Lung (tissue), 17 donors: ENCODE measurements at places on chromosomes 2 and 18. TPM values are rescaled to one million over a fixed set of nuclear protein-coding genes. Genes with fewer than 3 reads are reported as not detected.

DNA sequence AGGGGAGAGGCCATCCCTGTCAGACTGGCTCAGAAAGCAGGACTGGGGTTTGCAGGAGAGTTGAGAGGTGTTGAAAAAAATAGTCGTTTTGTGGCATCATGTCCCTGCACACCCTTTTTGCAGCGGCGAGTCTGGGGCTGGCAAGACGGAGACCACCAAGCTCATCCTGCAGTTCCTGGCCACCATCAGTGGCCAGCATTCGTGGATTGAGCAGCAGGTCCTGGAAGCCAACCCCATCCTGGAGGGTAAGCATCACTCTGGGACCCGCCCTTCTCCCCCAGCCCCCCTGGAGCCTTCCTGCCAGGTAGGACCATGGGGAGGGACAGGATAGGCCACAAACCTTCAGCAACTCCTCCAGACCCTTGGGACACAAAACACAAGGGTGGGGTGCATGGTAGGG, 34.2 kb downstream of the MYO7B start:
- no peak for DNase-seq
- no peak overlapping the region for H3K4me3 ChIP-seq
- no peaks in the 10 kb centered on the region for H3K4me1 ChIP-seq
- H3K27me3 ChIP-seq = no peaks in the 10 kb centered on the region
- H3K36me3 ChIP-seq = no peaks in the 10 kb centered on the region

DNA sequence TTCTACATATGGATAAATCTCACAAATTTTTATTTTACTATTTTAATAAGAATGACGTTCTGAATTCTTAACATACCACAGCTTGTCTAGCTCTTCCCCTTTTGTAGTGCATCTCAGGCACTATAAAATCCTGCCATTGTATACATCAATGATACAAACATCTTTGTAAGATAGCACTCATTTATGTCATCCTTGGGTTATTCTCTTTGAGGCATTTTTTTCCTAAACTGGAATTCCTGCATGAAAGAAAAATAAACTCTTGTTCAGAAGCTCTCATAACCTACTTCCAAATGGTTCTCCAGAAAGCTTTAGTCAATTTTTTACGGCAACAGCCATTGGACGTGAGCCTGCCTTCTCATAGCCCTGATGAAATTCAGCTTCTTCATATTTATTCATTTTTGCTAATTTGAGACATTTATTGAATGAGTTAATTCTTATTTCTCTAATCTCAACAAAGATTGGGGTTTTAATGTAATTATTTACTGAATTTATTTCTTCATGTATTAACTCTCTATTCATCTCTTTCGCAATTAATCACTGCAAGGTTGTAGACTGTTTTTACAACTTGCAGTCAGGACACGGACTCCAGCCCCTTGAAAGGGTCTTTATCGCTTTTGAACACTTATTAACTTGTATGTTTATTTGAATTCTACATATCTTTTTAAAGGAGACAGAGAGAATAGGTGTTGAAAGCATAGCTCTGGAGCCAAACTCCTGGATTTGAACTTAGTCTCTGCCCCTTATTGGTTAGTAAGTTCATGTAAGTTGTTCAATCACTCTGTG, 57.6 kb upstream of the PARD3B start:
- H3K27me3 ChIP-seq = no peaks in the 10 kb centered on the region
- no peaks in the 10 kb centered on the region for H3K4me1 ChIP-seq
- no peak overlapping the region for H3K4me3 ChIP-seq

Gene GAL3ST2
- total RNA-seq = 0.40 TPM

DNA sequence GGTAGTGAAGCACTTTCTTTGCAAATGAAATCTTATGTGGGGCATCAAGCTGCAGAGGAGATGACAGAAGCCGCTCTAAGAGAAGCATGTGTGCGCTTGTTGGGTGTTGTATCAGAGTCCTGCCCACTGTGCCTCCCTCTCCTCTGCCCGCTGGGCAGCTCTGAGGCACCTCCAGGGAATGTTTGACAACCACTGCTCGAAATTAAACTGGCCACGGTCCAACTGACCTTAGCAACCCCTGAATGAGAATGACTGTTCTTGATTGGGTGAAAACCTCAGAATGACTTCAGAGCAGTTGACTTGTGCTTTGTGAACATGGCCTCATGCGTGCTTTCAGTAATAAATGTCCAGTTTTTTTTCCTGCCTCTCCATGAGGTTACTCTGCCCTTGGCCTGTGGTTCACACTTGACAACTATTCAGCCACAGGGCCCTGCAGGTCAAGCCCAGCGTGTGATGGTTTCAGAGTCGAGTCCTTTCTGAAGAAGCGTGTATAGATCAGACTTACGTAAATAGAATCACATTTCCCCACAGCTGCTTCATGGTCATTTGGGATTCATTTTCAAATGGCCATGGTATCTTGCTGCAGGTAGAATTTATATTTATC, 94.9 kb downstream of the SLC4A3 start:
- H3K27ac ChIP-seq = no peak overlapping the region
- H3K4me1 ChIP-seq = peaks cover 7% of the 10 kb centered on the region
- DNase-seq = no peak
- H3K36me3 ChIP-seq = no peaks in the 10 kb centered on the region

DNA sequence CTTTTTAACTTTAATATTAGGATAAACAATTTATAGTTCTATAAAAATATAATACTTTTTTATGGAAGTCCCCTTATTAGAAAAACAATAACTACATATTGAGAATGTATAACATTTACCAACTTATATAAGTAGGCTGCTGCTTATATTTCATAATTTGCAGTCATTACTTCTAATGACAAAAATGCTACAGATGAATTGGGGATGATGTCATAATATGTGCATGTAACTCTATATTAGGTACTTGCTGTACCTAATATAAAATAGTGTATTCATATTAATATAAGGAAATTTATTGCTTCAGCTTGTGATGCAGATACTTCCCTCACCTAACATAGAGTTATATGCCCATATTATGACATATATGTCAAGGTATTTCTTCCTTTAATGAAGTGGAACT, 100.7 kb downstream of the GALNT13 start:
- no peaks in the 10 kb centered on the region for H3K36me3 ChIP-seq
- no peak overlapping the region for H3K4me3 ChIP-seq
- no peak for DNase-seq
- no peak overlapping the region for H3K27ac ChIP-seq
- H3K4me1 ChIP-seq = no peaks in the 10 kb centered on the region

Gene SERPINB2
- 1.3 TPM for total RNA-seq

Gene RNF103
- total RNA-seq = 46.0 TPM

Gene UGT1A8
- not detected for total RNA-seq

Gene MTA3
- 22.3 TPM for total RNA-seq

- H3K27me3 ChIP-seq = no peaks in the 10 kb centered on the region
- H3K4me3 ChIP-seq = no peak overlapping the region
- no peak overlapping the region for H3K27ac ChIP-seq
- peaks cover 3% of the 10 kb centered on the region for H3K4me1 ChIP-seq
- H3K36me3 ChIP-seq = no peaks in the 10 kb centered on the region
Measured at GRCh38 chr2:129758784-129759471, 220.5 kb upstream of the RAB6C start.

- no peaks in the 10 kb centered on the region for H3K27me3 ChIP-seq
- H3K27ac ChIP-seq = no peak overlapping the region
- H3K36me3 ChIP-seq = no peaks in the 10 kb centered on the region
Measured at GRCh38 chr2:212709280-212709679, 170.7 kb upstream of the ERBB4 start.

Gene DBI
- total RNA-seq = 129 TPM

Gene TLX2
- total RNA-seq = not detected

- H3K27ac ChIP-seq = no peak overlapping the region
- no peaks in the 10 kb centered on the region for H3K27me3 ChIP-seq
- no peaks in the 10 kb centered on the region for H3K4me1 ChIP-seq
- DNase-seq = no peak
- H3K36me3 ChIP-seq = no peaks in the 10 kb centered on the region
Measured at GRCh38 chr2:75431763-75432162, 129.0 kb downstream of the EVA1A start.

GRCh38 chr18:29874519-29875098, 1167.9 kb downstream of the DSC3 start:
- peak; percentile 75 for DNase-seq
- H3K36me3 ChIP-seq = no peaks in the 10 kb centered on the region
- H3K4me3 ChIP-seq = no peak overlapping the region
- no peak overlapping the region for H3K27ac ChIP-seq

Gene CEP76
- total RNA-seq = 4.4 TPM

DNA sequence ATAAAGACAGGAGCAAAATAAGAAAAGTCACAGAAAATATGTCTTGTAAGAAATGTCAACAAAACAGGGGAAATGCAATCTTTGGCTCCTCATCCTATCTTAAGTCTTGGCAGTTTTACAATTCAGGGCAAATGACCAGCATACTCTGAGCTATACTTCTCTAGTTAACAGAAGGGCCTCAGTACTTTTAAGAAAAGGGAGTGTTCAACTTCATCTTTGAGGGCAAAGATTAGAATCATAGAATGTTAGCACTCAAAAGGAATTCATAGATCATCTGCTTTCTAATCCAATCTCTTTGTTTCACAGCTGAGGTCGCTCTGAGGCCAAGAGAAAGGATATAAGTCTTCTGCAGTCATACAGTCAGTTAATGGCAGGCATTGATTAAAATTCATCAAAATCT, 174.0 kb upstream of the NT5C1B start:
- H3K27ac ChIP-seq = no peak overlapping the region
- H3K4me1 ChIP-seq = peaks cover 16% of the 10 kb centered on the region
- no peaks in the 10 kb centered on the region for H3K36me3 ChIP-seq
- H3K4me3 ChIP-seq = no peak overlapping the region
- H3K27me3 ChIP-seq = no peaks in the 10 kb centered on the region
- DNase-seq = peak; percentile 87

GRCh38 chr2:182866461-182867406, at the start of gene FRZB:
Gene FRZB (minus strand): TSS chr2:182866637. CDS start chr2:182866552, 85 bp downstream.
- H3K4me3 ChIP-seq = no peak within 1 kb of the TSS
- DNase-seq = peak; percentile 89
- H3K36me3 ChIP-seq = no peaks in the 10 kb centered on the region
- no peak within 1 kb of the TSS for H3K27ac ChIP-seq
- H3K27me3 ChIP-seq = no peaks in the 10 kb centered on the region

- H3K4me1 ChIP-seq = no peaks in the 10 kb centered on the region
- no peaks in the 10 kb centered on the region for H3K36me3 ChIP-seq
- no peak for DNase-seq
Measured at GRCh38 chr2:183919926-183920325, 678.4 kb upstream of the ZNF804A start.

GRCh38 chr18:75211002-75211621, 515 bp downstream of the TSHZ1 start:
- no peak for DNase-seq
- H3K4me1 ChIP-seq = peaks cover 52% of the 10 kb centered on the region
- H3K27me3 ChIP-seq = no peaks in the 10 kb centered on the region
- peak overlapping the region; percentile 99 for H3K27ac ChIP-seq
- peak overlapping the region; percentile 78 for H3K4me3 ChIP-seq
- H3K36me3 ChIP-seq = no peaks in the 10 kb centered on the region

Gene TUBB8B
- not detected for total RNA-seq

GRCh38 chr2:10271946-10272345, 30.8 kb upstream of the HPCAL1 start:
- H3K36me3 ChIP-seq = no peaks in the 10 kb centered on the region
- no peak for DNase-seq
- H3K4me1 ChIP-seq = peaks cover 6% of the 10 kb centered on the region
- H3K4me3 ChIP-seq = no peak overlapping the region
- H3K27me3 ChIP-seq = no peaks in the 10 kb centered on the region

Gene ATP9B
- total RNA-seq = 77.0 TPM

- H3K27ac ChIP-seq = peak within 1 kb of the TSS; percentile 90
- no peaks in the 10 kb centered on the region for H3K36me3 ChIP-seq
- peaks cover 12% of the 10 kb centered on the region for H3K27me3 ChIP-seq
- H3K4me3 ChIP-seq = peak within 1 kb of the TSS; percentile 73
- peak; percentile 88 for DNase-seq
Measured at GRCh38 chr2:175004980-175005732, at the start of gene CHN1. Gene CHN1 (minus strand): TSS chr2:175005381. CDS start chr2:175004912, 469 bp downstream.

DNA sequence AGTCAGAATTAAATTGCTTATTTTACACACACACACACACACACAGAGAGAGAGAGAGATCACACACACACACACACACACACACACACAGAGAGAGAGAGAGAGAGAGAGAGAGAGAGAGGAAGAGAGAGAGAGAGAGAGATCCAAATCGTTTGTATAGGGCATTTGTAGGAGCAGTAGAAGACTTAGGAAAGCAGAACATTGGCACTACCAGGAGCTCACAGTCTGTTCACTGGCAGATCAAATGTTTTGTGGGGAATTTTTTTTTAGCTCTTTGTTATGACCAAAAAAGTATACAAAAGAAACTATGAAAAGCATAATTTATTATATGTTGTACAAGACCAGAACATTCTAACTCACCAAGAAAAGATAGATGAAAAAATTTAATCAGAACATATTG, 81.8 kb downstream of the MBD5 start:
- no peak overlapping the region for H3K27ac ChIP-seq
- H3K36me3 ChIP-seq = no peaks in the 10 kb centered on the region
- no peak for DNase-seq
- no peaks in the 10 kb centered on the region for H3K27me3 ChIP-seq
- no peak overlapping the region for H3K4me3 ChIP-seq

Gene RAD51AP2
- 0.46 TPM for total RNA-seq

GRCh38 chr2:191167766-191168165, 17.0 kb upstream of the STAT4 start:
- H3K27ac ChIP-seq = no peak overlapping the region
- H3K4me1 ChIP-seq = peaks cover 51% of the 10 kb centered on the region
- H3K4me3 ChIP-seq = no peak overlapping the region
- no peaks in the 10 kb centered on the region for H3K36me3 ChIP-seq

DNA sequence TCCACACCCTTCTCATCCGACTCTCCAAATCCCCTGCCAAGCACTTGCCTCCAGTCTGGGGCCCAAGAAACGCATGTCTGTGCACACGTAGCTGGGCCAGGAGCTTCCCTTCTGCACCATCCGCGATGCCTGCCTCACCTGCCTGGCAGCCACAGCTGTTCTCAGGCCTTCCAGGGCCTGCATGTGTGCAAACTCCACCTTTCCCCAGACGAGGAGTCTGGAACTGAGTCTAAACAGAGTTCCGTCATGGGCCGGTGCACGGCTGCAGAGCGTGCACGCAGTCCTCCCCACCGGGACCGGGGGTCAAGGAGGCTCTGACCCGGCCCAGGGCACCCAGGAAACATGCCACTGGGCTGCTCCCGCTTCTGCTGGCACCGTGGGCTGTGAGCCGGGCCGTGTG, 66.8 kb upstream of the SALL3 start:
- H3K27ac ChIP-seq = no peak overlapping the region
- no peaks in the 10 kb centered on the region for H3K27me3 ChIP-seq
- no peak for DNase-seq
- H3K36me3 ChIP-seq = no peaks in the 10 kb centered on the region

DNA sequence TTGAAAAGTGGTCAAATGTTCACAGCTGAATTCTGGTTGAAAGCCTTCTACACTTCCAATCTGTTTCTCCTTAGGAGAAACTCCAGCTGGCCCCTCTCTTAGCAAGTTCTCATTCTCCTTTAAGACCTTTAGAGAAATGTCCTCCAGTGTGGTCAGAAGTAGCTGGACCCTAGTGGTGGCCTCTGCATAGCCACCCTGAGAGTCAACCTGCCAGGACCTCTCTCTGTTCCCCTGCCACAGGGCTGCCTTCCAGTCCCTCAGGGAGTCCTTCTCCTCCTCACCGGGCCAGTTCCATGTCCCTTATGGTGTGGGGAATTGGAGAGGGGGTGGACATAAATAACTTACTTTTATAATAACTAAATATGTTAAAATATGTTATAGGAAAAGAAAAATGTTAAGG, 200.9 kb upstream of the PKDCC start:
- no peaks in the 10 kb centered on the region for H3K27me3 ChIP-seq
- no peak for DNase-seq
- no peaks in the 10 kb centered on the region for H3K4me1 ChIP-seq
- no peak overlapping the region for H3K27ac ChIP-seq
- no peaks in the 10 kb centered on the region for H3K36me3 ChIP-seq
